HCT116 (cell line): ENCODE measurements at places on chromosomes 6 and 20.

- no peak for DNase-seq
These were observed 293.8 kb downstream of the FRK start for GRCh38 chr6:115766745-115767462.

DNA sequence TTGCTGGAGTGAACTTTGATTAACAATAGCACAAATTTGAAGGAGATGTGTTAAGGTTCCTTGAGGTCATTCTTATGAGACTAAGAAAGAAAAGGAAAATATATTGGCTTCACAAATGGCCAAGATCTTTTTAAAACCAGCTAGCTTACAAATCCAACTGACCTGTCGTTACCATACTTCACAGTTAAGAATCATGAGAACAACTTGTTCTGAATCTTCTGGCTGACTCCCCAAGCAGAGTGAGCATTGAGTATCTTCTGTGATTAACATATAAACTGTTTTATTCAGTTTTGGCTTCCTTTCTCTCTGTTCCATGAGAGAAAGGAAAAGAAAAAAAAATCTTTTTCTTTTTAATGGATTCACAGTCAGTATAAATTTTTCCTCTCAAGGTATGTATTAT, 277.1 kb downstream of the KHDC1L start:
- DNase-seq, result no peak

GRCh38 chr20:47689731-47690130, 95.5 kb downstream of the SULF2 start:
- no peak for DNase-seq

DNA sequence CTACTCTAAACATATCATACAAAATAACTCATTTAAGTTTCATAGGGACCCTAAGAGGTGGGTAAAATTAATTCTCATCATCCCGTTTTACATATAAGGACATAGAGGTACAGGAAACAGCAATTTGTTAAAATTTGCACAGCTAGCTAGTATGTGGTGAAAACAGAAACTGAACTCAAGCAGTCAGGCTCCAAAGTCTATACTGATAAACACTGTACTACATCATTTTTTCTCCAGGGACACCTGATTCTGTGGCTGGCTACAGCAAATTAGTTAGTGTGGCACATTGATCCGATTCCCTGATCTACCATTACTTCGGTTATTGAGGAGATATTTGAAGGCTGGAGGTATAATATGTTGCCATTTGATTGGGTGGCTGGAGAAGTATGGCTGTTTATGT, 36.2 kb upstream of the E2F3 start:
- DNase-seq, result no peak

GRCh38 chr6:138115877-138116660, 8.8 kb upstream of the PERP start:
- DNase-seq, result peak; percentile 58

- DNase-seq, result no peak
These were observed 236.5 kb downstream of the HACE1 start for GRCh38 chr6:104623052-104623690.

DNA sequence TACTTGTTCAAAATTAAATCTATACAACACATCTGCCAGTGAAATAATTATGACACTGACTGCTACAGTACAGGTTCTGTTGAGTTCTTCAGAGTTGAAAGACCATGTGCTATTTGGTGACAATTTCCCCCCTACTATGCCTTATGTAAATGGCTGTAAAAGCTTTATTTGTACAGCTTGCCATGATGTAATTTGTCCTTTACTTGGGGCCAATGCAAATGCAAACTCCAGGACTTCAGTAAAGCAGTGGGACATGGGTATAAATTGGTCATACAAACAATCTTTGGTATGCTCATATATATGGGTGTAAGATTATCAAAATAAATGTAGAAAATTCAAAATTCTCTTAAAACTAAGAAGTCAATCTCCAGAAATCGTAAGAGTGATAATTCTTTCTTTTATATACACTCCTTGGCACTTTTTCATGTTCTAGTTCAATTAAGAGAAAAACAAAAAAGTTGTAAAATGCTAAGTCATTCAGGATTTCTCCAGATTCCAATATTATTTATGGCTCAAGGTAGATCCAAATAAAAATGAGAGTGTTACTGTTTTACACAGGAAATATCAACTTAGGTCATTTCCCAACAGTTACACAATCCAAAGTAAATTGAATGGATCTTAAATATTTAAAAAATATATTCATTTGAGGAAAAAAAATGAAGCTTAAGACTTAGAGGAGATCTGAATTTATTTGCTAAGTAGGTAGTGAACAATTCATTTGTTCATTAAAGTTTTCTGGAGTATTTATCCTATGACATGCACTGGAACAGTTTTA, 1310.5 kb upstream of the CITED2 start:
- DNase-seq, result no peak

DNA sequence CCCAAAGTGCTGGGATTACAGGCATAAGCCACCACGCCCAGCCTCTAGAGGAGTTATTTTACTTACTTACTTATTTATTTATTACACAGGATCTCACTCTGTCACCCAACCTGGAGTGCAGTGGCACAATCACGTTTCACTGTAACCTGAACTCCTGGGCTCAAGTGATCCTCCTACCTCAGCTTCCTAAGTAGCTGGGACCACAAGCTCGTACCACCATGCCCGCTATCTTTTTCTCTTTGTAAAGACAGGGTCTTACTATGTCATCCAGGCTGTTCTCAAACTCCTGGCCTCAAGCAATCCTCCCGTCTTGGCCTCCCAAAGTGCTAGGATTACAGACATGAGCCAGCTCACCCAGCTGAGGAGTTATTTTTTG, 1.6 kb upstream of the TRIB3 start:
- DNase-seq, result no peak

GRCh38 chr20:63697868-63698545, 1.6 kb downstream of the TNFRSF6B start:
- no peak for DNase-seq

DNA sequence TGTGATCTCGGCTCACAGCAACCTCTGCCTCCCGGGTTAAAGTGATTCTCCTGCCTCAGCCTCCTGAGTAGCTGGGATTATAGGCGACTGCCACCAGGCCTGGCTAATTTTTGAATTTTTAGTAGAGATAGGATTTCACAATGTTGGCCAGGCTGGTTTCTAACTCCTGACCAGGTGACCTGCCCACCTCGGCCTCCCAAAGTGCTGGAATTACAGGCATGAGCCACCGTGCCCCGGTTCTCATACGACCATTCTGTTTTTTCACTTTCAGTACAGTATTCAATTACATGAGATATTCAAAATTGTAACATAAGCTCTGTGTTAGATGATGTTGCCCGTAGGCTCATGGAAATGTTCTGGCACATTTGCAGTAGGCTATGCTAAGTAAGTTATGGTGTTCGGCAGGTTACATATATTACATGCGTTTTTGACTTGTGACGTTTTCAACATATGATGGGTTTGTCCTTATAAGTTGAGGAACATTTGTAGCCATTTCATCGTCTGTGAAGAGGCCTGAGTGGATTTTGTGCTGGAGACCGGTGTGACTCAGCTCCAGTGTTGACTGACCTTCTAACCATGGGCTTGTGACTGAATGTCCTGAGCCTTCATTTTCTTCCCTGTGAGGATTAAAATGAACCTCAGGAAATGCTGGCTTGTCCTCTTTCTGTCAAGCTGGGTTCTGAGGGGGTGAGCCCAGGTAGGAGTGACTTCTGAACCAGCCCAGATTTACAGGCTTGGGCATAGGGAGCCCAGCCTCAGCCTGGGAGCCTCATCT, 12.2 kb downstream of the PPARD start:
- no peak for DNase-seq

GRCh38 chr6:86832686-86833085, 104.6 kb upstream of the HTR1E start:
- DNase-seq, result no peak

DNA sequence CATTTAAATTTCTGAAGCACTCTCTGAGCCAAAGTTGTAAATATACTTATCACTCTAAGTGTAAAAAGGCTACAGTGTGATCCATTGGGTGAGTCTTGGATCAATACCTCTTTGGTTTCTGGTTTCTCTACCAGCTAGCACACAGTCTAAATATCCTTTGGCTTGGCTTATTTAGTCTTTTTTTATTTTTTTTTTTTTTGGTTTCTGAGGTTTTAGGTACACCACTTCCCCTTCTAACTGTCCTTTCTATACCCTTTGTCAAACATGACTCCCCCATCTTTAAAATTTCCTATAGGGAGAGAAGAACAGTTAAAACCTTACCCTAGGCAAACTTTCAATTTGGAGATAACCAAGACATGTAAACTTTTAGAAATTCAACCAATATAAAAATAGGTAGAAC, 379.0 kb downstream of the PHF3 start:
- no peak for DNase-seq

- peak; percentile 36 for DNase-seq
These were observed 28.1 kb downstream of the RIPOR3 start for GRCh38 chr20:50663095-50663821.

GRCh38 chr20:53902968-53903651, 167.3 kb downstream of the BCAS1 start:
- no peak for DNase-seq

- DNase-seq, result no peak
These were observed 1.2 kb upstream of the PLTP start for GRCh38 chr20:45913116-45913515.

DNA sequence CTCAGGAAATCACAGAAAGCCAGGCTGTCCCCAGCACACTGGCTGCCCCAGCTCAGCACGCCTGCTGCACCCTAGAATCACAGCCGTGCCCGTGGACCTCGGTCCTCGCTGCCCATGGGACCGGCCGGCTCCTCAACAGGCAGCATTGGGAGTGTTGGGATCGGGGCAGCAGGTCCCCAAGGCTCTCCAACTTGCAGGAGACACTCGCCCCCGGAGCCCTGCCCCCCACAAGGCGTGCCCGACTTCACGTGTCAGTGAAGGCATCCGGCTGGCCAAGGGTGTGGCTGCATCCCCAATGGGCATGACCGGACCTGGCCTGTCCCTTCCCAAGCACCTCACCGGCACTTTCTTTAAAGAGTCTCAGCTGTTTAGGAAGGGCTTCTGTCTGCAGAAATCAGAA, 3.0 kb upstream of the NTSR1 start:
- DNase-seq, result no peak

GRCh38 chr20:48619126-48620101, 208.4 kb downstream of the PREX1 start:
- DNase-seq, result no peak

- DNase-seq, result no peak
These were observed 83.1 kb downstream of the IRF4 start for GRCh38 chr6:474453-475185.

- peak; percentile 45 for DNase-seq
These were observed 899.4 kb upstream of the FLRT3 start for GRCh38 chr20:15236812-15237211.

- no peak for DNase-seq
These were observed 221.2 kb downstream of the SLC24A3 start for GRCh38 chr20:19433371-19434350.

DNA sequence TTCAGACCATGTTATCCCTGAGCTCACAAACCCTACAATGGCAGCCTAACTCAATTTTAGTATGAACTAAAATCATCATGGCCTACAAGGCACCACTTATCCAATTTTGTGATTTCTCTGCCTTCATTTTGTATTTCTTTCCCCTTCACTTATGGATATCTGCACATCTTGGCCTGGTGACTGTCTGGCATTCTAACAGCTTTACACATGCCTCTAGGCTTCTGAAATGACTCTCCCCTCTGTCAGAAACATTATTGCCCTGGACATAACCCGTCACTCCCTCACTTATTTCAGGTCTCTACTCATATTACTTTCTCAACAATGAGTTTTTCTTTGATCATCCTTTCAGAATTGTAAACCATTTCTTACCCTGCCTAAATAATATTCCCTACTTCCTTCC, 89.2 kb upstream of the THEMIS start:
- DNase-seq, result no peak

DNA sequence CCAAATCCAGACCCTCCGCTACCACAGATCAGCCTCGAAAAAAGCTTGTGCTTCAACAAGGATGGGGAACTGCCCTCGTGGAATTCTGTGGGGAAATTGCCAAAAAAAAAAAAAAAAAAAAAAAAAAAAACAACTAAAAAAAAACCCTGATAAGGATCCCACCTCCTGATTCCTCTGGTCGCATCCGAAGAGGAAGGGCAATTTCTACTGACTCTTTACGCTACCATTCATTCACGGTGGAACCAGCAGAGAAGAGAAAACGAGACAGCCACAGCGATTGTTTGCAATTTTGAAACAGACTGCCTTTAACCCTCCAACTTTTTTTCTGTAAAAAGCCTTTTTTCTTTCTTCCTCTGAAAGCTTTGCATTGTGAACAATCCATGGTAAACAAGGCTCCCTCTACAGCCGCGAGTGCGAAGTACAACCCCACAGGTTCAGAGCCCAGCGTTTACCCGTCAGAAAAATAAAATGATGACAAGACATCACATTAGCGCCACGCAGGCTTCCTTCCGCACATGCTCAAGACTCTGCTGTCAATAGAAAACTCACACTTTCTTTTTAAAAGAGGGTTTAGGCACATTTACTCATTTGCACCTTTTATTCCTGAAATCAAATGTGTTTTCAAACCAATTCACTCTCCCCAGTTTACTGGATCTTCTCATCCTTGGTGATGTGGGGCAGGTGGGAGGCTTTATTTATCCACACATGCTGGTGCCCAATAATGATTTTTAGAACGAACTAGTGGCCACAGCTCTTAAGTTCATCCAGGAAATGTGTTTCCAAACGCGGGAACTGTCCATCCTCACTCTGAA, 100.0 kb downstream of the NOL4L start:
- peak; percentile 34 for DNase-seq

GRCh38 chr6:78390066-78390465, 477.3 kb upstream of the IRAK1BP1 start:
- no peak for DNase-seq

DNA sequence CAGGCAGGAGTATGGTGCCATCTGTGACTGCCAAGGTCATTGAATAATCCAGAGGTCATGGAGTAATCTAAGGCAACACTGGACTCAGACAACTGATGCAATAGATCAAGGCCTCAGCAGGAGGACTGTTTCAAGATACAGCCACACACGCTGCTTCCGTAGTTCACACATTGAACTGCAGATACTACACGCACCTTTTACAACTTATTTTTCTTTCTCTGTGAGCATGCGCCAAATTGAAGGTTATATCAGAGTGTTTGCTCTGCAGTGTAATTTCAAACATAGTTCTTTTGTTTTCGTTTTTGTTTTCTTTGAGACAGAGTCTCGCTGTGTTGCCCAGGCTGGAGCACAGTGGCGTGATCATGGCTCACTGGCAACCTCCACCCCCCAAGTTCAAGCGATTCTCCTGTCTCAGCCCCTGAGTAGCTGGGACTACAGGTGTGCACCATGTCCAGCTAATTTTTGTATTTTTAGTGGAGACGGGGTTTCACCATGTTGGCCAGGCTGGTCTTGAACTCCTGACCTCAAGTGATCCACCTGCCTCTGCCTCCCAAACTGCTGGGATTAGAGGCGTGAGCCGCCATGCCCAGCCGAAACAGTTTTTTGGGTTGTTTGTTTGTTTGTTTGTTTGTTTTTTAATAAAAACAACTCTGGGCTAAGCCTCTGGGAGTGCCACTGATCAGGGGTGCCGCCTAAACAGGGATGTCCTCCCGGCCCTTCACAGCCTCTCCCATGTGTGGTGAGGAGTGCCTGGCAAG, 96.6 kb upstream of the NAA20 start:
- DNase-seq, result no peak

- DNase-seq, result no peak
These were observed 93.3 kb upstream of the SULF2 start for GRCh38 chr20:47878601-47879027.

GRCh38 chr20:43603124-43603523, 12.4 kb downstream of the IFT52 start:
- no peak for DNase-seq
